ENCODE measurements at places on chromosomes 4 and X.

- DNase-seq: no peak
Observed at GRCh38 chr4:170009291-170009690, 16.9 kb downstream of the MFAP3L start.

DNA sequence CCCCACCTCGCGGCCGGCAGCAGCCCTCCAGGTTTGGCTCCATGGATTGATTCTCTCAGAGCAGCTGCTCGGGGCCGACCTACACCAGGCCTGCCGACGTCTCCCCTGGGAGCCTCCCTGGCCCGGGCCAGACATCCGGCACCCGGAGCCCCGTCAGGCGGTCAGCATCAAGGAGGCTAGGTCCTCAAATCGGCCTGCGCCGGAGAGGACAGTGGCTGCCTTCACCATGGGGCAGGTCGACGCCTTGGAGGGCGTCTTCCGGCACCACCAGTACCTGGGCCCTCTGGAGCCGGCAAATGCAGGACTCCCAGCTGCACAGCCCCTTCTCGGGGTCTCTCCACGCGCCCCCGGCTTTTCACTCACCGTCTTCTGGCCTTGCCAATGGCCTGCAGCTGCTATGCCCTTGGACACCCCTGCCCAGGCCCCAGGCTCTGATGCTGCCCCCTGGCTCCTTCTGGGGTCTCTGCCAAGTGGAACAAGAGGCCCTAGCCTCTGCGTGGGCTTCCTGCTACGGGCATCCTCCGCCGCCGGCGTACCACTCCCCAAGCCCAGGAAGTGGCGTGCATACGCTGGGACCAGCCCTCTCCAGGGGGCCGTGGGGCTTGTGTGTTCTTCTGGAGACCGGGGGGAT is 341.8 kb downstream of the MAGEB5 start:
- no peak for DNase-seq

DNA sequence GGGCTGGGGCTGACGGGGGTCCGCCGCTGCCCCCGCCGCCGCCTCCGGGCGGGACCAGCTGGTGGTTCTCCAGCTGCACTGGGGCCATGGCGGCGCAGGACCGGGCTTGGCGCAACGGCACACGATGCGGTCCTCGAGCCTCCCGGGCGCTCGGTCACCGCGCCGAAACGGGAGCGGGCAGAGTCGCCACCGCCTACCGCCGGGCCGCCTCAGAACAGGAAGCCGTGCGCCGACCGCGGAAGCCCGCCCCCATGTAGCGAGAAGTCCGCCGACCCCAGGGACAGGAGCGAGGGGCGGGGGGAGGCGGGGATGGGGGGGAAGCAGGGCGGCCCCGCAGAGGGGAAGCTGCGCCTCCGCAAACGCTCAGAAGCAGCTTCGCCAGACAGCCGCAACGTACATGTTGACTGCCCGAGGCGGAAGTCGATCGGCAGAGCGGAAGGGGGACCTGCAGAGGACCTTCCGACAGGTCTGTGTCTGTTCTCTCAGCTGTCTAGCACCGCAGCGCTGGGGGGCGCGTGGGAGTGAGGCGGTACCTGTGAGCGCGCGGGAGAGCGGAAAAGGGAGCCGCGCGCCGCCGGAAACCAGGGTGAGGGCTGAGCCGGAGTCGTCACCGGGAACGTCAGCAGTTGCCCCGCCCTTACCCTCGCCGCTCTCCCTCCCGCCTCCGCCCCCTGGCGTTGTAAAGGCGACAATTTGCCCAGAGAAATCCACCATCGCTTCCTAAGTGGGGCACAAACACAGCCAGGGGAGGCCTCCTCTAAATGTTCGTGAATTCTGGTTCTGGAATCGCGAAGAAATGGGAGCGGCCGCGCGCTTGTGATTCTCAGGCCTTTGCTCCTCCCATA is at the start of gene MED14:
Gene MED14 (minus strand): TSS at position 218 of the 845 bp plus-strand sequence. CDS start 130 bp downstream, at position 88.
- peak; percentile 74 for DNase-seq

GRCh38 chr4:155407480-155407879 is 30.7 kb upstream of the MAP9 start:
- DNase-seq: no peak

- no peak for DNase-seq
Observed at GRCh38 chr4:164591666-164592065, 162.3 kb upstream of the SMIM31 start.

- DNase-seq: no peak
Observed at GRCh38 chr4:99403380-99404184, 31.6 kb downstream of the ADH7 start.
